NT2/D1 (cell line): ENCODE measurements at places on chromosomes 2 and 18.

DNA sequence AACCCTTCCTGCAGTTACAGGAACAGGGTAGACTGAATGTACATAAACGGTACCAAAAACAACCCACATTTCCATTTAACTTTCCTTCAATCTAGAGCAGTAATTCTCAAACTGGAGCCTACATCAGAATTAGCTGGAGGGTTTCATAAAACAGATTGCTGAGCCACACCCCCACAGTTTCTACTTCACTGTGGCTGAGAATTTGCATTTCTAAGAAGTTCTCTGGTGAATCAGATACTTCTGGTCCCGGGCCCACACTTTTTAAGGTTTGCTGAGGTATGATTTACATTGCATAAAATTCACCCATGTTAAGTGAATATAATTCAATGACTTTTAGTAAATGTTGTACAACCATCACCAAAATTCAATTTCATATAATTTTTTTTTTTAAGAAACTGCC, 113.7 kb downstream of the SRBD1 start:
- no peak for DNase-seq

DNA sequence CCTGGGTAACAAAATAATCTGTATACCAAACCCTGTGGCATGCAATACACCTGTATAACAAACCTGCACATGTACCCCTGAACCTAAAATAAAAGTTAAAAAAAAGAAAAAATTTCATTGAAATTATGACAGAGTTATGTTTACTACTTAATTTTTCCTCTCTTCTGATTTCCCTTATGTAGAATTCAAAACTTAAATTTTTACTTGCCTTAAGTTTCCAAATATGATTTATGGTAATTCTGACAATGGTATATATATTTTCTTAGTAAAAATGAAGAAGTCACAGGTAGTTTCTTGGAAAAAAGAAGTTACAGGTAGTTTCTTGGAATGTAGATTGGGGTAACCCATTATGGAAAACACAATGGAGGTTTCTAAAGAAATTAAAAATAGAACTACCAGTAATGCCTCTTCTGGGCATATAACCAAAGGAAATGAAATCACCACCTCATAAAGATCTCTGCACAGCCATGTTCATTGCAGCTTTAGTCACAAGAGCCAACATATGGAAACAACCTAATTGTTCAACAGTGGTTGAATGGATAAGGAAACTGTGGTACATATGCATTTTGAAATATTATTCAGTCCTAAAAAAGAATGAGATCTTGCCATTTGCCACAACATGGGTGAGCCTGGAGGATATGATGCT, 164.9 kb downstream of the BABAM2 start:
- no peak for DNase-seq

GRCh38 chr18:76195601-76196000, 299.4 kb downstream of the ZNF516 start:
- no peak for DNase-seq

GRCh38 chr2:46390036-46390435, 89.3 kb upstream of the TMEM247 start:
- DNase-seq, result no peak

DNA sequence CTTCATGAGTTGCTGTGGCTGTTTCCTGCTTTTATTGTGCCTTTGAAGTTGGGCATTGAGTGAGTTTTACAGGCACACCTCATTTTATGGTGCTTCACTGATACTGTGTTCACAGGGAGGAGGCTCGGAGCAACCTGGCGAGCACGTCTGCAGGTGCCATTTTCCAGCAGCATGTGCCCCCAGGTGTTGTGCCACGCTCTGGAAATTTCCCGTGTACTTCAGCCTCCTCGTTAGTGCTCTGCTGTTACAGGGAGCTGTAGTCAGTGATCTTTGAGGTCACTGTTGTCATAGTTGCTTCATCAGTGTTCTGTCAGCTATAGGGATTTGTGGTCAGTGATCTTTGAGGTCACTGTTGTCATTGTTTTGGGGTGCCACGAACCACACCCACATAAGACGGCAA, 20.1 kb downstream of the CTDP1 start:
- no peak for DNase-seq

- no peak for DNase-seq
These were observed 20.9 kb downstream of the FBXO36 start for GRCh38 chr2:229943171-229943570.

DNA sequence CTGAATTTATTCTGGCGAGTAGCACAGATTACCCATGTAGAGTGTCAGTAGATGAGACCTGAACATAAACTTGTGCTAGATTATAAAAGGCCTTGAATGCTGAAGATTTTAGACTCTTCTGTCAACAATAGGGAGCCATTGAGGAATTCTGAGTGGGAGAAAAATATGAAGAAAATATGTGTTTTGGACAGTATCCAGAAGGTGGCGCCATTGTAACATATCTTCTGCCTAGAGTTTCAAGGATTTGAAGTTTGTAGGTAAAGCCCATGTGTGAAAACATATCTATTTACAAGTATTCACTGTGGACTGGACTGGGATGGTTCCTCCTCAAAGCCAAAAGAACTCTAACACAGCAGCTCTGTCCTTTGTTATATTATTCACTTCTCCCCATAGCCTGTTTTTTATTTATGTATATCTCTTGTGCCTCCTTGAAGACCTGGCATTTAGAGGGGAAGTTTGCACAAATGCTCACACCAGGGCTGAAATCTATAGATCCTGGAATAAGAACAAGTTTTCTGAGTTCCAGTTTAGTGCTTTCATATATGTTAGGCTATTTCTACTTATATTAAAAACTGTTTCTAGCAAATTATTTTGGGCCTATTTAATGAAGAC, 124.9 kb downstream of the RDH14 start:
- peak; percentile 60 for DNase-seq

DNA sequence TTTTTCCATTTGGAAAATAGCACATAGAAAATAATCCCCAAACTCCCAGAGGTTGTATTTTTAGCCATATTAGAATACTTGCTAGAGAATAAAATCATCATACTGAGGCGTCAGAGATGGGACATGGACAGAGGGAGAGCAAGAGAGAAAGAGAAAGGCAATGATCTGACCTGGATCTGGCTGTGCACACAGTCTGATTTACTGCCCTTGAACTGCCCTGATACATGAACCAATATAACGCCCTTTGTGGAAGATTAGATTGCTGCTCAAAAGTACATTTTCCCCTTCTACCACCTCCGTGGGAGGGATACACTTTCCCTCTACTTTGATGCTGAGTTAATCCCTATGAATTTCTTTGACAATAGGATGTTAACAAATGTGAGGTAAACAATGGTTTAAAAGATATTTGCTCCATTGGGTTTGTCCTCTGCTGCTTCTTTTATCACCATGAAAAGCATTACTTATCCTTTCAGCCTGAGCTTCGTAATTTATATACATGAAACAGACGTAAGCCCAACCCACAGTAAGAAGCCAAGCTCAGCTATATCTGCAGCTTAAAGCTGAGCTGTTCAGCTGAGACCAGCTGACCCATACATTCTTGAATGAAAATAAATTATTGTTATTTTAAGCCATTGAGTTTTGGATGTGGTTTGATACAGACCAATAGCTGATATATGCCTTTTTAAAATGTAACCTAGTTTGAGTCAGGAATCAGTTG, 1664.6 kb upstream of the CELF4 start:
- no peak for DNase-seq

GRCh38 chr2:1869987-1870386, 125.7 kb upstream of the PXDN start:
- no peak for DNase-seq

GRCh38 chr18:49459404-49460171, 857 bp downstream of the DYM start:
- no peak for DNase-seq

DNA sequence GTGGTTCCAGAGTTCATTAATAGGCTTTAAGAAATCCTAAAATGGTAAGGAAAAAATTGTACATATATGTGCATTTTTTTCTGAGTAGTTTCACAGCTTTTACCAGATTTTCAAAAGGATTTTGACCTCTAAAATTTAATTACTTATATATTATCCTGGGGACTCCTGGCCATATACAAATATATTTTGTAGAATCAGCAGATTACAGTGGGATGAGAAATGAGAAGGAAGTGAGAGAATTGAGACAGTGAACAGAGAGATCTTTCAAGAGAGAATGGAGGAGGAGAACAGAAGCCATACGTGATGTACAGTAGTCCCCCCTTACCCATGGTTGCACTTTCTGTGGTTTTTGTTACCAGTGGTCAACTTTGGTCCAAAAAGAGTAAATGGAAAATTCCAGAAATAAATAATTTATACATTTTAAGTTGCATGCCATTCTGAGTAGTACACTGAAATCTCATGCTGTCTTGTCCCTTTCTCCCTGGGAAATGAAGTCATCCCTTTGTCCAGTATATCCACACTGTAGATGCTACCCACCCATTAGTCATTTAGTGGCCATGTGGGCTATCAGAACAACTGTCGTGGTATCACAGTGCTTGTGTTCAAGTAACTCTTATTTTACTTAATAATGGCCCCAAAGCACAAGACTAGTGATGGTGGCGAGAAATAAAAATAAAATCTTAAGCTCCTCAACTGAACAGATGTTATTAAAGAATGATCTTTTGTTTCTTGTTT, 130.4 kb upstream of the MYO3B start:
- DNase-seq, result no peak

- DNase-seq, result no peak
These were observed 140.5 kb upstream of the FHL2 start for GRCh38 chr2:105539331-105539730.

DNA sequence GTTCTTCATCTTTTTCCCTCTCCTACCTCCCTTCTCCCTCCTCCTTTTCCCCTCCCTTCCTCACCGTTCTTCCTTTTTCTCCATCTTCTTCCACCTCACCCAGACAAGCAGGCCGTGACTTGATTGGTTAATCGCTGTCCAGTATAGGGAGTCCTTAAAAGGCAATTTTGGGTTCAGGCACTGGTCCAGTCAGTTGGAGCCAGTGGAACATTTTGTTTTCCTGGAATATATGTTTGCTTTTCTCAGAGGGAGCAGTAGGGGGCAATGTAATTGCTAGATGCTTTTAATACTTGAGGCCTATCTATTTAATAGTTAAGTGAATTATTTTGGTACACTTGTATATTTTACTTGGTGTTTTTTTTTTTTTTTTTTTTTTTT, 15.0 kb downstream of the ELAC1 start:
- no peak for DNase-seq

- DNase-seq, result no peak
These were observed 45.1 kb downstream of the SMC6 start for GRCh38 chr2:17708501-17708900.

GRCh38 chr18:27249933-27250332, 64.8 kb upstream of the CHST9 start:
- DNase-seq, result no peak

DNA sequence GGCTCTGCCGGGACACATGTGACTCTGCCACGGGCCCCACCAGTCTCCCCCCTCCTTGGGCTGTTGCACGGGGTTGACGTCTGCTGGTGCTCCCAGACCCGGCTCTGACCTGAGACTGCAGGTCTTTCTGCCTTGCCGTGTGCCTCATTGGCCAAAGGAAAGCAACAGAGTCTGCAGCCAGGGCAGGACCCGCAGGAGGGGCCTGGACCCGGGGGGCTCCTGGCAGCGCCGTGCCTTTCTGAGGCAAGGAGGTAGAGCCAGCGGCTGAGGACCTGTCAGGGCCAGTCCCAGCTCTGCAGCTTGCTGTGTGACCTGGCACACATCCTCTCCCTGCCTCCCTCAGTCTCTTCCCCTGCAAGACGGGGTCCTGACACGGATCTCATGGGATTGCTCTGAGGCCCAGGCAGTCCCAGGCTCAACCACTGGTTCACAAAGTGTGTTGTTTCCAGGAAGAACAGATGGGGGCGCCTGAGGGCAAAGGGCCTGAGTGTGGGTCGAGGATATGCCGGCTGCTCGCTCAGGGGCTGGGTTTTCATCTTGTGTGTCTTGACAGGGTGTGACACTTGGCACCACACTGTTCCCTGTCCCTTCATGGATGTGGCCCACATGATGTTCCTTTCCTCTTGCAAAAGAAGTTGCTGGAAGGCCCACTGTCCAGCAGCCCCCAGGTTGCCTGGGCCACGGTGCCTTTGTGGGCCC, 9.0 kb downstream of the CAPN10 start:
- DNase-seq, result no peak

DNA sequence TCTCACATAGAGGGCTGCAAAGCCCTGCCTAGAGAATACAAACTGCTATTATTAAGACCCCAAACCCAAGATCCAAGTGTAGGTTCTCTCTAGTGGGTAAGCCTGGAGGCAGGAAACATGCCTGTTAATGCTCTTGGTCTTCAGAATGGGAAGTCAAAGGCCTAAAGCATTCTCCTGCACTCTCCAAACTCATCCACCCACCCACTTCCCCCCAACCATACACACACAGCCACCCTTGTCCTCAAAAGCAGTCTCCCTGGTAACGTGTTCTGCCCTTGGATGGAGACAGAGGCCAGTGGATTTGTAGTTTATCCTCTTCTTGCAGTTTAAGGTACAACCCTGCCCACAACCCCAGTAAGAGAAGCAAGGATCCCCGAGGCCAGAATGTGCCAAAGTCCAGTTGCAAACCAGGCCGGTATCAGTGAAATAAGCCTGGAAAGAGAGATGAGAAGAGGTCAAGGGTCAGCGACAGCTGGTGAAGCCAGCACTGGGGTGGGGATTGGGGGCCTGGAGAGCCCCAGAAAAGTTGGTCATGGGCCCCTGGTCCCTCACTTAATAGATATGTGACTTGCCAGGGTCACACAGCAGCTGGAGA, 23.0 kb downstream of the TMEM247 start:
- DNase-seq, result no peak

DNA sequence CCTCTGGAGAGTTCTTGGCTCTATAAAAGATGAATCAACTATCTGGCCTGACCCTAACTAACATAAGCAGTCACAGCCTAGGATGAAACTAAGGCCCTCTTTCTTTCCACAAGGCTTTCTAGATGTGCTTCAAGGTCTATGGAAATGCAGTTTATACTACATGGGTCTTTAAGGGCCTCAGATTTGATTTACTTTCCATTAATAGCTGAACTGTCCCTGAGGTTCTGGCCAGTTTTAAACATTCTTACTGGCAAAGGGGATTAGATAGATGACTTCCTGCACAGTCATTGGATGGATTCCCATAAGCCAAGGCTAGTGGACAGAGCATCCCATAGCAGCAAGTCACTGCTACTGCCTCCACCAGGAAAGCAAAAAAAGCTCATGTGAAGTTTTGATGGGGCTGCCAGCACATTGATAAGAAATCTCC, 38.1 kb upstream of the LCLAT1 start:
- no peak for DNase-seq

DNA sequence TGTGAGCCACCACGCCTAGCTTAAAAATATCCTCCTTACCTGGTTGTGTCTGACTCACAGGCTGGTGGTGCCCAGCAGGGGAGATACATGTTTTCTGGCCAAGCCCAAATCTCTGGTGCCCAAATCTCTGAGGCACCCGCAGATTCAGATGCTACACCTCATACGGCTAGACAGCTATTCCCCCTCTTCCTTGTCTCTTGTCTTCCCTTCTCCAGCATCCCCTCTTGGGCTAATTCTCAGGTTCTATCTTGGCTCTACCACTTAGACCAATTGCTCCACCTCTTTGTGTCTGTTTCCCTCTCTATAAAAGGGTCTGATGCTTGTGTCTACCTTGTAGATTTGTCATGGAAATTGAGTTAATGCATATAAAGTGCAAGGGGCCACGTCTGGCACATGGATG, 13.4 kb downstream of the LAMA3 start:
- no peak for DNase-seq
